Hematopoietic multipotent progenitor cell treated with erythropoietin and hydrocortisone succinate and interleukin-3 and kit ligand, for 17 days (in vitro differentiated cells): ENCODE measurements at places on chromosomes 4 and X.

- no peak for DNase-seq
These were observed 535.5 kb downstream of the MID1IP1 start for GRCh38 chrX:39336671-39337311.

GRCh38 chr4:125741825-125742452 lies 427.2 kb downstream of the FAT4 start:
- DNase-seq: no peak

GRCh38 chr4:40058121-40058520 lies 1.5 kb downstream of the N4BP2 start:
- DNase-seq: no peak

GRCh38 chrX:19585332-19586082 lies 70.2 kb upstream of the MAP3K15 start:
- no peak for DNase-seq

DNA sequence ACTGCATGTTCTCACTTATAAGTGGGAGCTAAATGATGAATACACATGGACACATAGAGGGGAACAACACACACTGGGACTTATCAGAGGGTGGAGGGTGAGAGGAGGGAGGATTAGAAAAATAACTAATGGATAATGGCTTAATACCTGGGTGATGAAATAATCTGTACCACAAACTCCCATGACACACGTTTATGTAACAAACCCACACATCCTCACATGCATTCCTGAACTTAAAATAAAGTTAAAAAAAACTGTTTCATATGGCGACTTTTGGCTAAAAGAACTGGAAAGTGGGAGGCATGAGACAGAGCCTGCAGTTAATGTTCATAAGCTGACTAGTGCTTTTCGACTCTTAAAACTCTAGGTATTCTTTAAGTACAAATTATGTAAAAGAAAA lies 98.9 kb upstream of the NPFFR2 start:
- DNase-seq: no peak
